Ascending aorta (tissue), 2 donors: ENCODE measurements at places on chromosomes 13 and 19. TPM values are rescaled to one million over a fixed set of nuclear protein-coding genes. Genes with fewer than 3 reads are reported as not detected.

- no peak for DNase-seq
These were observed 117.6 kb upstream of the MCF2L start for GRCh38 chr13:112851107-112852038.

DNA sequence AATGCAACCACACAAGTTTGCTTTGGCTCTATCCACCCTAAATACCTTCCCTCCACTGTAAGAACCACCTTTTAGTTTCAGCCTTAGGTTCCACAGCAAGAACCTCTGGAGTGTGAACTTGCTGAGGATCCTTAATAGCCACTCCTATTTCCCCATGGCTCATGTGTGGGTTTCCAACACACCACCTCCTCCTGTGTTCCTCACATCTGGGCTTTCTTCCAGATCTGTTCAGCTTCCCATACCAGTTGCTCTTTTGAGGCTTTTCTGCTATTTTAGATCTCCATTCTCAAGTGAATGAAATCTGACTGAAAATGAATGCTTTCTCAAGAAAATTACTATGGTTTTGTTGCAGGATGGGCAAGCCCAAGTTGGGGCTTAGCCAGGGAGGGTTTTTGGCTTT is 104.8 kb upstream of the MIR17HG start:
- DNase-seq: no peak

DNA sequence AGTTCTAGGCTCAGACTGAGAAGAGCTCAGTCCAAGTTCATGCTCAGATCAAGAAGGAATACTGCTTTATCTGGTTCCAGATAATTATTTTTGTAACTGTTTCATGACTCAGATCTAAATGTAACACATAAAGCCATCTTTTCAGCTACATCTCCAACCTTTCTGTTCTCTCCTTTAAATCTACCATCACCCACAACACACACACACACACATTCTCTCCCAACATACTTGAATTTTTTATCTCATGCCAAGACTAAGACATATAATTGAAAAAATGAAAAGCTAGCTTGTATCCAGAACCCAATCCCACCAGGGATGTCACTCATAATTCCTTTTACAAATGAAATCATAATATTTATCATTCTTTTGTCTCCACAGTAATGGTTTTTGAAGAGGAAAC is 7.6 kb downstream of the KATNAL1 start:
- no peak for DNase-seq

GRCh38 chr13:100381595-100382224 is 206.9 kb downstream of the GGACT start:
- DNase-seq: no peak

DNA sequence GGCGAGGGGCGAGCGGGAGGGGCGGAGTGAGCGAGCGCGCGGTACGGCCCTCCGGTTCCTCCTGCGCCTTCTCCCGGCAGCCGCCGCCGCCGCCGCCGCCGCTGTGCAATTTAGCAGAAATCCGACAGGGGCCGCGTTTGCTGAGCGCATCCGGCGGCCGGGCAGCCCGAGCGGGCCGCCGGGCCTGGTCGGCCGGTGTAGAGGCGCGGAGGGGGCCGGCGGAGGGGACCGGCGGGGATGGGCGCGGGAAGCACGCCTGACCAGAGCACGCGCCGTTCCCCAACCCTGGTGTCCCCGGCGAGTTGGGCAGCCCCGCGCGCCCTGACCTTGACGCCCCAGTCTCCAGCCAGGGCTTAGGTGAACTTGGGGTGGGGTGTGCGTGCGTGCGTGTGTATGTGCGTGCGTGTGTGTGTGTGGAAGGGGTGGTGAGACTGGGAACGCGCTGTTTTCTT is 144.5 kb upstream of the ZNF536 start:
- DNase-seq: no peak

DNA sequence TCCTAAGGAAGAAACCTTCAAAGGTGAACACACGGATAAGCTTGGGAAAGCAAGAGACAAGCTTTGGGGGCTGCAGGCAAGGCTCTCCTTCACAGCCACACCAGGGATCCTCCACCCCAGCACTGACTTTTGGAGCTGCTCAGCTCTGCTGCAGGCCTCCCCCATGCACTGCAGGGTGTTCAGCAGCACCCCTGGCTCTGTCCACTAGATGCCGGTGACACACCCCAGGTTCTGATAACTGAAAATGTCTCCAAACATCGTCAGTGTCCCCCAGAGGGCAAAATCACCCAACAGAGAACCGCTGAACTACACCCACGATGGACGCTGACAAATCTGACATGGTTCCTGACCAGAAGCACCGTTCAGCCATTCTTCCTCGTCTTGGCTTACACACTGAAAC is 90.5 kb downstream of the STK24 start:
- DNase-seq: no peak

DNA sequence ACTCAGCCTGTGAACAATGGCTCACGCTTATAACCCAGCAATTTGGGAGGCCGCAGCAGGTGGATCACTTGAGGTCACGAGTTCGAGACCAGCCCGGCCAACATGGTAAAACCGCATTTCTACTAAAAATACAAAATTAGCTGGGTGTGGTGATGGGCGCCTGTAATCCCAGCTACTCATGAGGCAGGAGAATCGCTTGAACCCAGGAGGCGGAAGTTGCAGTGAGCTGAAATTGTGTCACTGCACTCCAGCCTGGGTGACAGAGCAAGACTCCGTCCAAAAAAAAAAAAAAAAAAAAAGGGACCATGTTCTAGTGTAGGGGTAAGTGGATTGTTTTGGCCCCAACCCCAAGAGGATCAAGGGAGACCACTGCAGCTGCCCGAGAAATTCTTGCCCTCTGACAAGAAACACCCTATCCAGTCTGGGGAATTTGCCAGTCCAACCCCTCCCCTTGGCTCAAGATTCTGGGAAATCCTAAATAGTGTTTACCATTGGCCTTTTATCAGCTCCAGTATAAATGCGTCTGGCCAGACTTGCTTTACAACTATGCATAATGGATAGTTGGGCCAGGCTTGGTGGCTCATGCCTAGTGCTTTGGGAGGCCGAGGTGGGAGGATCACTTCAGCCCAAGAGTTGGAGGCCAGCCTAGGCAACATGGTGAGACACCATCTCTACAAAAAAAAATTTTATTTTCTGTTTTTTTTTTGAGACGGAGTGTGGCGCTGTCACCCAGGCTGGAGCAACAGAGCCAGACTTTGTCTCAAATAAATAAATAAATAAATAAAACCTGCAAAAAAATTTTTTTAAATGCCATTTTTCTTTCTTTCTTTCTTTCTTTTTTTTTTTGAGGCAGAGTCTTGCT is 5.1 kb upstream of the DHDH start:
- DNase-seq: no peak

DNA sequence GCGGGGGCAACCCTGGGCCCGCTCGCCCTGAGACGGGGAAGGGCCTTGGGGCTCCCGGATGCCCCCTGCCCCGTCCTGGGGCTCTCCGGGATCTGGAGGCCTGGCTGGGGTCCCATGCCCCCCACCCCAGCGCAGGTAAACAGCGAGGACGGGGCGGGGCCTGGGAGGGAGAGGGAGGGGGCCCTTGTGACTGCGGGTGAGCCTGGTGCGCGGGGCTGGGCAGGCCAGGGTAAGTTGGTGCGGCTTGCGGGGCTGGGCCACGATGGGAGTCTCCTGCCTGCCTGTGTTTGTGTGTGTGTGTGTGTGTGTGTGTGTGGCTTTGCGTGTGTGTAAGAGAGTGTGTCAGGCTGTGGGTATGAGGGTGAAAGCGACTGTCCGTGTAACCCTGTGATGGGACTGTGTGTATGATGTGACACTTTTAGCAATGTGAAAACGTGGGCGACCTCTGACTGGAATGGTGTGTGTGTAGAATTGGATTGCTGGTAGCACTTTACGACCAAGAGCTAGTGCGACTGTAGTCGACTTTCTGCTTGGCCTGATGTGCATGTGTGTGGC is 426 bp downstream of the KLC3 start:
- no peak for DNase-seq

- DNase-seq: no peak
These were observed at the start of gene NPAS1 for GRCh38 chr19:47019431-47020041. TSS of gene NPAS1 (plus strand) at chr19:47019837. CDS start at chr19:47021048, 1,211 bp downstream.

DNA sequence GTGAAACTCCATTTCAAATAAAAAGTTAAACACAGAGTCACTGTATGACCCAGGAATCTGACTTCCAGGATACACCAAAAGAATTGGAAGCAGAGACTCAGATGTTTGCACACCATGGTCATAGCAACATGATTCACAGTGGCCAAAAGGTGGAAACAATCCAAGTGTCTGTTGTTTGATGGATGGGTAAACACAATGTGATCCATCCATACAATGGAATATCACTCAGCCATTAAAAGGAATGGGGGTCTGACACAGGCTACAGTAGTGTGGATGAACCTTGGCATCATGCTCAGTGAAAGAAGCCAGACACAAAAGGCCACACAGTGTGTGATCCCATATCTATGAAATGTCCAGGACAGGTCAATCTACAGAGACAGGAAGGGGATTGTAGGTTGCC is 174.3 kb downstream of the PTPRS start:
- no peak for DNase-seq

Gene MBOAT7
- 56.1 TPM for total RNA-seq

Gene CYP2F1
- total RNA-seq: not detected

Gene PGLYRP2
- total RNA-seq: not detected

Gene HIF3A
- 591 TPM for total RNA-seq

Gene NCAN
- not detected for total RNA-seq

Gene ZIC5
- not detected for total RNA-seq

Gene LHB
- not detected for total RNA-seq
